GM23248 (cell line): ENCODE measurements at places on chromosomes 2 and 18.
A peak's percentile ranks its signal among the peaks of the same experiment; 100 is the strongest.

DNA sequence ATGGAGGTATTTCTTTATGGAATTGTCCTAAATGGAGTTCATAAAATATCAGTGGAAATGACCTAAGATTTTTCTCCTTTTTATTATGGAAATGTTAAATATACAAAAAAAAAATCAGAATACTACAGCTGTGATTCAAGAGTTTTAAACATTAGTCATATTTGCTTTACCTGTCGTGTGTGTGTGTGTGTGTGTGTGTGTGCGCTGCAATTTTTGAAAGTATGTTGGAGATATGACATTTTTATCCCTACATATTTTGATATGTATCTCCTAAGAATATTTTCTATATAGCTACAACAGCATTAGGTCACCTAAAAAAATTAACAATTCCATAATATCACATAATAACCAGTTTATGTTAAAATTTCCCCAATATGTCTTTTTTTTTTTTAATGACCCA, 85.5 kb downstream of the FAM117B start:
- no peak for DNase-seq

GRCh38 chr18:47143899-47144485, 6.3 kb downstream of the HDHD2 start:
- no peak for DNase-seq

DNA sequence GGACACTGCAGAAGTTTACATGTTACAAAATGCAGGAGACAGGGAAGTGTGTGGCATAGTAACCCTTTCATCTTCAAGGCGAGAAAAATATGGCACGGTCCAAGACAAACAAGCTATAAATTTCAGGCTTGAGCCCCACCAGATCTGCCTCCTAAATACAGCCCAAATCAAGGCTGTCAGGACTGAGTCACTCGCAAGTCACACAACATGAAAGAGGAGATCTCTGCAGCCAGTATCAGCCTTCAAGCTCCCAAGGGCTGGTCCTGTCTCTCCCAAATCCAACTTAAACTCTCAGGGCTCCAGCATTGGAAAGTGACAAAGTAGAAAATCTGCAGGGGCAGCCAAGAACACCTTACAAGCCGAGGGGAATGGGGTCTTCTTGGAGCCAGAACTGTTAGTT, 106.3 kb upstream of the GATA6 start:
- DNase-seq, result peak; percentile 14

DNA sequence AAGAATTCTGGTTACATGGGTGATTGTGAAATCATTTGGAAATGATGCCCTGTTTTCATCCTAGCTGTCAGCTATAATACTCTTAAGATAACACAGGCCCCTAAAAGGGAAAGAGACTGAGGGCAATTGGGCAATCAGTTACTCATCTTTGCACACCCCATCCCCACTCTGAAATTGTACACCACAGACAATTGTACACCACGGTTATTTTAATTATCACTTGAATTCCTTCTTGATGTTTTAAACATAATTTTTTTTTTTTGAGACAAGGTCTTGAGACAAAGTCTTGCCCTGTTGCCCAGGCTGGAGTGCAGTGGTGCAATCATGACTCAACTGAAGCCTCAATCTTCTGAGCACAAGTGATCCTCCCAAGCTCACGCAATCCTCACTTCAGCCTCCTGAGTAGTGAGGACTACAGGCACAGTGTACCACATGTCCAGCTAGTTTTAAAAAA, 862.4 kb upstream of the ACVR2A start:
- peak; percentile 92 for DNase-seq

- peak; percentile 3 for DNase-seq
Observed at GRCh38 chr18:5451150-5451549, 92.6 kb downstream of the EPB41L3 start.

GRCh38 chr2:104118889-104119288, 735.0 kb upstream of the POU3F3 start:
- no peak for DNase-seq

- DNase-seq, result peak; percentile 98
Observed at GRCh38 chr2:127398239-127398590, 10.4 kb upstream of the MAP3K2 start.

DNA sequence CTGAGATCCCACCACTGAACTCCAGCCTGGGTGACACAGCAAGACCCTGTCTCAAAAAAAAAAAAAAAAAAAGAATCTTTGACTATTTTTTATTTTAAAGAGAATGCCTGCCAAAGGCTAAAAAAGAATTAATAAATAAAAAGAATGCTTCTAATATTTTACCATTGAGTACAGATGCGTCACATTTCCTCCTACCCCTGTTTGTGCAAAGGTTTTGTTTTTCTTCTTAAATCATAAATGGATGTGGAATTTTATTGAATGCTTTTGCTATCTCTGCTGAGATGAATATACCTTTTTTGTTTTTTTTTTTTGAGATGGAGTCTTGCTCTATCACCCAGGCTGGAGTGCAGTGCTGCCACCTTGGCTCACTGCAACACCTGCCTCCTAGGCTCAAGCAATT, 22.8 kb downstream of the CYBRD1 start:
- DNase-seq, result no peak

DNA sequence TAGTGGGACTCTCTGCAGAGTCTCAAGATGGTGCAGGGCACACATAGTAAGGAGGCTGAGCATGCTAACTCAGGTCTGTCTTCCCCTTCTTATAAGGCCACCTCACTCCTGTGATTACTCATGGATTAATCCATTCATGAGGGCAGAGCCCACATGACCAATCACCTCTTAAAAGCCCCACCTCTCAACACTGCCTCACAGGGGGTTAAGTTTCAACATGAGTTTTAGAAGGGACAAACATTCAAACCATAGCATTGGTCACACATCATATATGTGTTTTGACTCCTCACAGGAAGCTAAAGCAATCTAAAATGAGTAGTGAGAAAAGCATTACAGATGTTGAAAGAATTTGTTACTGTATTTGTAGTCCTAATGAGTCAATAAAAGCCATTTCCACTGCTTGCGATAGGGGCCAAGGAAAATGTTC, 57.5 kb downstream of the DTNA start:
- DNase-seq, result peak; percentile 94

GRCh38 chr2:217928324-217929181, 74.2 kb downstream of the TNS1 start:
- peak; percentile 40 for DNase-seq

- peak; percentile 66 for DNase-seq
Observed at GRCh38 chr2:218883491-218884490, 3.1 kb downstream of the WNT10A start.

- peak; percentile 74 for DNase-seq
Observed at GRCh38 chr2:30359644-30360167, 87.3 kb upstream of the LCLAT1 start.

DNA sequence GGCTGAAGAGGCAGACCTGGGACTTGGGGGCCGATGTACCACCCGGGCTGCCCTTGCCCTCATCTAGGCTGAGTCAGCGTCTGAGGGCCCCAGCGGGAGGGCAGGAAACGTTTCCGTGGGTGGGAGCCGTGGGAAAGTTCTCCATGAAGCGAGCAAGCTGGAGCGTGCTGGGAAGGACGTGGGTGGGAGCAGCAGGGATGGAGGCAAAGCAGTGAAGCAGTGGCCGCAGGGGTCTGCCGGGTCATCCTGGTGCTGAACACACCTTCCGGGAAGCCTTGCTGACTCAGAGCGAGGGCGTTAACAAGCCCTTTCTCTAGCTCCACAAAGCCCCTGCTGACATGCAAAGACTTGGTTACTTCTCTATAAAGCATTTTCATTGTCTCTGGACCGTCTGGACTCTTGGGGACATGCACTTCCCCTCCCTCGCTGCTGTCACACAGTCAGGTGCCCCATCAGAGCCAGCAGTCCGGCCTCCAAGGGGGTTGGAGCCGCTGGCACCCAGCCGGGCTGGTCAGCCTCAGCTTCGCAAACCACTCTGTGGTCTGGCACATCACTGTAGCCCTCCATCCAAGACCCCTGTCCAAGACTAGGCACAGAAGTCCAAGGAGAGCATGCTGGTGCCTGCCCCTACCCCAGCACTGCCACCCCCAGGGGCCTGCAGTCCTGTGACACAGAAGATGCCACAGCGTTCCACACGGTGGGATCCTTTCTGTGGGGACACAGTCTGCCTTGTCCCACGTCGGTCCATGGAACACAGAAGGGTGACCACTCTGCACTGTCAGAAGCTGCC, 115.1 kb upstream of the GPC1 start:
- peak; percentile 98 for DNase-seq

DNA sequence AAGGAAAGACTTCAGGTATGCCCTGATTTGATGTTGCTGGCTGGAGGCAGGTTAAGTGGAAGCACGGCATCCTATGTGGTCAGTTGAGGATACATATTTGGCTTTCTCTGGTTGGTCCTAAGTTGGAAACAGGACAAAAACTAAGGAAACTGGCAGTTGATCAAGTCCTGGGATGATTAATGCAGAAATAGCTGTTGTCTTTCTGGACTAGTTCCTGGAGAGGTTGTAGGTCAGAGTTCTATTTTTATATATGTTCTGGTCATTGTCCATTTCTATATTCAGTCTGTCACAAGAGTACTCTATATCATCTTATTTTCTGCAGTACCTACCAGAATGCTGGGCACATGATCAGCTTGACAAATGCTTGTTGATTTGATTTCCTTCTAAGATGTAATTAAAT, 4.0 kb upstream of the SLC35F5 start:
- peak; percentile 55 for DNase-seq

GRCh38 chr2:66173645-66174044, 261.3 kb upstream of the MEIS1 start:
- DNase-seq, result no peak

DNA sequence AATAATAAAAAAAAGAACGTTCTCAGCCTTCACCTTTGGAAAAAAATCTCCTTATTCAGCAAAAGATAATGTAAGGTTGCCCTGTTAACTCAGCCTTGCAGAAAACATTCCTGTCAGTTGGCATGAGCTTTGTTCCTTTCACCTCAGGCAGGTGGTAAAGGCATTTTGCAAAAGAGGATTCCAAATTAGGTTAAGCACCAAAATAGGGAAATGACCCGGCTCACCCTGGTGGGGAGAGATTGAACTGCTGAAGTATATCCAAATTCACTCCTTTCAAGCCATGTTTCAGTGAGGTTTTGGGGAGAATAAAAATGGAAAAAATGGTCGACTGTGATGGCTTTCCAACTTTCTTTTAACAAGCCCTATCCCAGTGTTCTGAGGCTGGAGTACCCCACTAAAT, 1988.8 kb upstream of the PIK3C3 start:
- DNase-seq, result peak; percentile 18

- DNase-seq, result no peak
Observed at GRCh38 chr2:137607722-137608318, 356.5 kb upstream of the HNMT start.

DNA sequence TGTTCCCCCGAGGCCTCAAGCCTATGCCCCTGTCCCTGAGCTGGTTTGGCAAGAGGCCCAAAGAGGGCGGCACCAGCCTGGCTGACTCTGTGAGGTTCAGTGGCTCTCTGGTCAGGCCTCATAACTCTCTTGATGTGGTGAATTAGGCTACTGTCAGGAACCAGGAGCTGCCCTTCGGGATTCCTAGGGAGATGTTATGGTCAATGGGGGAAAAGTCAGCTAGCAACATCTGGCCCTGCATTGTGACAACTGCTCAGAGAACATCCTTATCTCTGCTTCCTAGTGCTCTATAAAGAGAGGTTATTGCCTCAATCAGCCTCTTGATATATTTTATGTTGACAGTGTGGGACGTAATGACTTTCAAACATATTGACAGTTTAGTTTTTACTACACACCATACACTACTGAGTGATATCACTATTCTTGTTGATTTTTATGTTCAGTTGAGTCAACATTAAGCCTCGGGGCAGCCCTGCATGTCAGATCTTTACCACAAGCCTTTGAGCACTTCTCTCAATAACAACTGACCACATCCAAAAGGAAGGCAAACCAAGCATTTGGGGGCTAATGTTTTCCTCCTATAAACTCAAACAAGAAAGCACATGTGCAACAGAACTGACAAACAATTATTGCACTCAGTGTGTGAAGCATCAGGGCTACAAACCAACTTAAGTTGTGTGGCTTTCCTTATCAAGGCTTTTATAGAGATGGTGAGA, 448.3 kb upstream of the SLC14A2 start:
- peak; percentile 73 for DNase-seq

- peak; percentile 57 for DNase-seq
Observed at GRCh38 chr2:110166266-110166665, 38.5 kb downstream of the NPHP1 start.

DNA sequence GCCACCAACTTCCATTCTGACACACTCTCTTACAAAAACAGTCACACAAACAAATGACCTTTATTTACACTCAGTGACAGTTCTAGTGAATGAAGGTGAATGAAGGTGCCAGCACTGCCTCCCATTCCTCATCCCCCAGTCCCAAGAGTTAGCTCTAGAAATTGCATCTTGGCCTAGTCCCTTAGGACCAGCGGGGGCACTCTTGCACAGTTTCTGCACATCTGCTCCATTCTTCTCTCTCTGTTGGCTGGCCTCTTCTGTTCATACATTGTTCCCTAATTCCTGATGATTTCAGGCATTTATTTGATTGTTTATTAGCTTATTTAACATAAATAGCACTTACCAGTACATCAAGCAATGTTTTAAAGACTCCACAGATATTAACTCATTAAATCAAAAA, 30.9 kb downstream of the GAREM1 start:
- DNase-seq, result no peak
